Activated T-helper 1 cell treated with anti-CD3 and anti-CD28 coated beads, Interleukin-2, amount 50 U/mL, for 16 hours (primary cell): ENCODE measurements at places on chromosomes 16 and 17.

DNA sequence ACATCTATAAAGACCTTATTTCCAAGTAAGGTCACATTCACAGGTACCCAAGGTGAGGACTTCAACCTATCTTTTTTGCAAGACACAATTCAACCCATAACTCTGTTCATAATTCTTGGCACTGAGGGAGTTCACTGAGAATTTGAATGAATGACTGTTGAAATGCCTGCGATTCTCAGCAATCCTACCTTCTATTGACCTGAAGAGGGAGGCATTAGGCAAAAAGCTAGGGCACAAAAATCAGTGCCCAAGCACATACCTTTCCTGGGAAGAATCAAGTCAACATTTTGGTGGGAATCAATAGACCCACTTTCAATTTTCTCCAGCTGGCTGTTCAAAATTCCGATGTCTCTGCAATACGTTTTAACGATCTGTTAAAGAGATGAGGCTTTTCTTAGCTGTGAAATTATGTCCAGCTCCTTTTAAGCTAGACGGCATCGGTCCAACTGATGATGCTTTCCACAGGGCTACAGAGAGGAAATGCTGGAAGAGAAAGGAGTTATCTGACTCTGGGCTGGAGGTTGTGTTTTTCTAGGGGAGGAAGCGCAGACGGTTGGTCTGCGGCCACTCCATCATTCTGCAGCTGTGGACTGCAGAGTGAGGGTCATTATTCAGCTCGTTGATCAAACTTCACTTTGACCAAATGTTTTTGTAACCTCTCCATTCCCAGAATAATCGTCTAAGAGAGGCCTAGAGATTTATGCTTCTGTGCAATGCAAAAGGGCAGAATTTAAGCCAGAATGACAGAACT is 25.2 kb downstream of the BCO1 start:
- DNase-seq: no peak

DNA sequence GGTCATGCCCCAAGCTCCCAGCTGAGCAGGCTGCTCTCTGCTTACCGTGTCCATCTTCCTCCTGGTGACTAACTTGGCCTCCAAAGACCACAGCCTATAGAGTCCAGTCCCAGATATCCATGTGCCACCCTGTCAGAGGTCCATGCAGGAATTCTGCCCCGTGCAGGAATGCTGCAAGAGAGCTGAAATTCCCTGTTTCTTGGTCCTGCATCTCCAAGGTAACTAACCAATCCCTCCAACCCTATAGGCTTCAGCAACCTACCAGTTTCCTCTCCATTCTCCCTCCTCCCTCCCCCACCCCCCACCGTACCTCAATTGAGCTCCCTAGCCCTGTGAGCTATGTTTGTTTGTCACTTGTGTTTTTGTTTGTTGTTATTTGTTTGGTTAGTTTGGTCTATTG is 9.6 kb upstream of the MKS1 start:
- no peak for DNase-seq

- DNase-seq: no peak
Observed at GRCh38 chr16:82963653-82964052, 336.9 kb downstream of the CDH13 start.

- DNase-seq: no peak
Observed at GRCh38 chr16:85998868-85999729, 100.1 kb downstream of the IRF8 start.

DNA sequence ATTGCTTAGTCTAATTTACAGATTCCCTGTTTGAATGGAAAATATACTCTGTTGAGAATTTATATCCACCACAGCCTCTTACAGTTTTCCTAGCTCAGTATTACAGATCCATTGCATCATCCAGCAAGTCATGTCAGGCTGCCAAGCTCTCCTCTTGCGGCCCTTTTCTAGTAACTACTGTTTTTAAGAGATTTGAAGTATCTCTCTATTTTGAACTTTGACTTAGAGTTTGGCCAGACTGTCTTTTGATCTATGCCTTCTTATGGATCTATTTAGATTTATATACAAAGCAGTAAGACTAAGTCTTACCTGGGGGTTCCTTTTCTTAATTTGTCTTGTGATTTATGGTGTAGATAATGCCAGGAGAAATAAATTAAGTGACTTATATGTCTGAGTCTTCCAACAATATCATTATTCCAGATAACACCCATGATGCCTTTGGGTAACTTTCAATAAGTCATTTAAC is 53.1 kb upstream of the ABCC11 start:
- no peak for DNase-seq

- DNase-seq: no peak
Observed at GRCh38 chr16:66843191-66843590, 1.0 kb upstream of the CA7 start.

GRCh38 chr17:32831627-32832243 is 45.2 kb downstream of the MYO1D start:
- DNase-seq: no peak

DNA sequence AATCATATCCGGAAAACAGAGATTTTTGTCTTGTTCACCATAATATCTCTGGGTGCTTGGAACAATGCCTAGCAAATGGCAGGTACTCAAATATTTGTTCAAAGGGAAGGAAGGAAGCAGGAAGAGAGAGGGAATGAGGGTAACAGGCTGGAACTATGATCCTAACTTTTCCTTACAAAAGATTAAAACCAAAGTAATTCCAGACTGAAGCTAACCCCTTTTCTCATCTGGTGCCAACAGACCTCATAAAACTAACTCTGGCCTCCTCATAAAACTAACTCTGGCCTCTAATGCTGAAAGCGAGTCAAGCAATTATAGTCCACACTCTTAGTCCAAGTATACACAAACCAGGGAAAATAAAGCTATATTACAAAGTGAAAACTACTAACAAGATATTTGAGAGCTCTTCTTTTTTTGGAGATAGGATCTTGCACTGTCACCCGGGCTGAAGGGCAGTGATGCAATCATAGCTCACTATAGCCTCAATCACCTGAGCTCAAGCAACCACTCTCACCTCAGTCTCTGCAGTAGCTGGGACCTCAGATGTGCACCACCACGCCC is 84.6 kb downstream of the KANSL1 start:
- no peak for DNase-seq

DNA sequence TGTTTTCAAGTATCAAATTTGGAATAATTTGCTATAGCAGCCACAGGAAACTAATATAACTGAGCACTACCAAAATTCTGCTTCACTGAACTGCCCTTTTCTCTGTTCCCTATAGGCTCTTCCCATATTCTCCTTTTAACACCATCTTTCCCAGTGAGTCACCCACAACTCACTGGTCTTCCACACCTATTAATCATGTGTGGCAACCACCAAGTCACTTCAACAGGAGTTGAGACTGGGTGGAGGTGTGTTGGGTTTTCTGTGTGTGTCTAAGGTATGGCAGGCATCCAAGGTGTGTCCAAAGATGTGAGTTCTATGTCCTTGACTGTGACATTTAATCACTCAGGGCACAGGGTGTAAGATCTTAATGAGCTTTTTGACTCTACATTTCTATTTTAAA is 610.0 kb upstream of the CDH11 start:
- no peak for DNase-seq

DNA sequence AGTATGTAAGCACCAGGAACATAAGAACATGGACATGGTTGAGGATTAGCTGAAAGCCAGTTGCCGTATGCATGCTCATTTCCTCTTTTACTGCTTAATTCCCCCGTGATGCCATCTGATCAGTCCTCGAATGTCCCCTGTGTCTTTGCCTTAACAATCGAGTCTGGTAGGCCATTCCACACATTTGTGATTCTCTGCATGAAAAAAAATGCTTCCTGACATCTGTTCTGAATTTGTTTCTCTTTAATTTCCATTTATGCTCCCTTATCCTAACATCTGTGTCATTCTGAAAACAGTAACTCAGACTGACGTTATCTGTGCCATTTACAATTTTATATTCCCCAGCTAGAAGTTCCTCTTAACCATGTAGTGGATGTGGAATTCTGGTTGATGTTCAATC is 158.2 kb upstream of the TOX3 start:
- no peak for DNase-seq
